ENCODE measurements at places on chromosomes 7 and 10.

- no peak for DNase-seq
Measured at GRCh38 chr10:46539596-46540411, 16.7 kb downstream of the GPRIN2 start.

DNA sequence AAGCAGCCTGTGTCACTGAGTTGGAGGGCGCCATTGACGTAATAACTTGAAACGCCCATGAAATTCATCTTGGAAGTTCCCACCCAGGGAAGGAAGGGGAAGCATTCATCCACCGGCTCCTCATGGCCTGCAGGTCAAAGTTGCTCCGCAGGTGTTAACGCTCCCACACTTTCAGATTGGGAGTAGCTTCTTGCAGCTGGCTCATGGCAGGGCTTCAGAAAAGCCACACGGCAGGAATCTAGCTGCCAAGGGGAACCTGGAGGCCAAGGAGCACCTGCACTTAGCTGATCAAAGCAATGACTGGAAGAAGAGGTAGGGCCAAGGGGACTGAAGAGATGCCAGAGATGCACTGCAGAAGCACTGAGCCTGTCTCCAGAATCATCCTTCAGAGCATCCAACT is 203.2 kb downstream of the ARHGAP12 start:
- no peak for DNase-seq

GRCh38 chr10:93505075-93505474 is 8.7 kb downstream of the CEP55 start:
- DNase-seq, result no peak

DNA sequence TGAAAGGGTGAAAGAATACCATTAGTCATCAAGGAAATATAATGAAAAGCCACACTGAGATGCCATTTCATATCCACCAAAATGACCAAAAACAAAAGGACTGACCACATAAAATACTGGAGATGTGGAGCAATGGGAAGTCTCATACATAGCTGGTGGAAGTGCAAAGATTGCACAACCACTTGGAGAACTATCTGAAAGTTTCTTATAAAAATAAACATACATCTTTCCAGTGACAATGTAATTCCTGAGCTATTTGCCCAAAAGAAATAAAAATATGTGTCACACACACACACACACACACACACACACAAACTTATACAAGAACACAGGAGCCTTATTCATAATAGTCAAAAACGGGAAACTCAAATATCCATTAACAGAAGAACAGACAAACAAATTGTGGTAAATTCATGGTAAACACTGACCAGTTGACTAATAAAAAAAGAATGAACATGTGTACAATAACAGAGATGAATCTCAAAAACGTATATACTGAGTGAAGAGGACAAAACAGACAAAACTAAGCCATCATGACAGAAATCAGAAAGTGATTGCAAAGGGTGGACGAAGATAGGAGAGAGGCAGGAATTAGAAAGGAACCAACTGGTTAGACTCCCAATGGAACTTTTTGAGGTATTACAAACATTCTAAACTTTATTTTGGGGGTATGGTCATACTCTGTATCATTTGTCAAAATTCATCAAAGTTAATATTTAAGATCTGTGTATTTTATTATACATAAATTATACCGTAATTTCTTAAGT is 21.5 kb downstream of the WASL start:
- no peak for DNase-seq

DNA sequence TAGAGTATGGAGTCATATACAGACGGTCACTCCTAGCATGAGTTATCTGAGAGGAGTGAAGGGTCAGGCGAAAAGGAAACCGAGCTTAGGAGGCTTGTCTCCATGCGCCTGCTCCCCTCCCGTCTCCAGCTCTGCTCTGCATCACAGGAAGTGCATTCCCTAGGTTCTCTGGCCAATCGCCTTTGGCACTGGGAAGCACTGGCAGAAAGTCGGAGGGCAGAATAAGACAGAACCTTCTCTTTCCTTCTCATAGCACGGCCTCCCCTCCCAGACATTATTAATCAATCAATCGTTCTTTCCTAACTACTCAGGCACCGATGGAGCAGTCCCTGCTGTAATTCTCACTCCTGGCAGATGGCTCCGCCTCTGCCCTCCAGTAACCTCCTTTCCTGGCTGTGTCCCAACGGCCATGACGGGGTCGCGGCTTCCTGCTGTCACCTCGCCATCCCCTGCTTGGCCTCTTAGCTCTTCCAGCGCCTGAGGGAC is 177.1 kb downstream of the FRMD4A start:
- DNase-seq, result no peak

GRCh38 chr10:33955676-33956075 is 621.2 kb upstream of the NRP1 start:
- DNase-seq, result no peak

- DNase-seq, result no peak
Measured at GRCh38 chr10:122261584-122261983, 9.5 kb upstream of the BTBD16 start.

GRCh38 chr10:49106451-49106850 is 8.9 kb downstream of the VSTM4 start:
- DNase-seq, result peak; percentile 48

DNA sequence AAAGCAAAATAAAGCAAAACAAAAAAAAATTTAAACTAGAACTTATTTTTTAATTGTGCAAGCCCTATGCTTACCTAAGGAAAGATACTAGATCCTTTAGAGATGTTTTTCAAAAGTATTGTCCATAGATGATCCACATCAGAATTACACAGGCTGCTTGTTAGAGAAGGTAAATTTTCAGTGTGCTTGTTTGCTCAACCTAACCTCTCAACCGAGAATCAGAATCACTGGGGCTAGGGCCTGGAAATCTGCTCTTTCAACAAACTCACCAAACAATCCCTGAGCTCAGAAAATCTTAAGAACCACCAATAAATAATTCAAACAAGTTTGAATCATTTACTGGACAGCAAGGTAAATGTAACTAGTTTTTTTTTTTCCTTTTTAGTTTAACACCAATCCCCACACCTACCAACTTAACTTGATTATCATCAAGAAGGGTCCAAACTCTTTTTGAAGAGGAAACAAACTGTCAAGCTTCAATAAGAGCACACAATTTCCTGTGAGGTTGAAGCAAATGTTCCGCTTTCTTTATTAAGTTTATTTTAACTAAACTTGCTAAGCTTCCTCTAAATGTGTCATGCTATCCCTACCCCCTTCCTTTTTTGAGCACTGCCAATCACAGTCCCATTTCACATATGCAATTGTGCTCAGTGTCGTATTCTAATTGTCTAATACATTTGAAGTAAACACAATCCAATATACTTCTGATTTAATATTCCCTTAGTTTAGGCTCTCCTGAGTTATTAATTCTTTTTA is 7.4 kb upstream of the TSPAN33 start:
- peak; percentile 43 for DNase-seq

DNA sequence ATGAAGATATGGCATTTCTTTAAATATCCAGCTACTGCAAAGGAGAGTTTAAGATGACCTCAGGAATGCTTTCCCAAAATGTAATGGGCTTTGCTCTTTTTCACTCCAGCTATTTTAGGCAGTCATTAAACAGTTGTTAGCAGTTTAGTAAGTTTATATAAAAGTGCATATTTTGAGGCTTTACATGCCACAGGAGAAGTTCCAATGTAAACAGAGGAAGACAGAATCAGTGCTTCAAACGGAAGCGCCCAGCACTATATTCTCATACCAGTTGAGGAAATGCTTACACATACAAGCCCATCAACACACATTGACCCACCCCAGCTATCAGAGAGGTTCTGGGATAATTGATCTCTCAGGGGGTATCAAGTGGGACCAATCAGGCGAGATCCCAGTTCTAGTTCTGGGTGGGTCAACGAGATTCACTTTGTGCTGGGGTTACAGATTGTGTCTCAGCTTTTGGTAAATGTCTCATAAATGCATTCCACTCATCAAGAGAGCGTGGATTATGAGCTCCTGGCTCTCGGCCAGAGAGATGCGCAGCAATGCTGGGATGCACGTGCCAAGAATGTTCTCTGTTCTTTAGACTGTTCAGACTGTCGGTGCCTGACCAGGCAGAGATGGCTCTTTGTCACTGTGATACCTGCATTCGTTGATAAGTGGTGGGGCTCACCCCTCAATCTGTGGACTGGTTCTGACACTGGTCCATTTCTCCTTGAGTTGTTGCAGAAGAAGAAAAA is 55.0 kb downstream of the CACNB2 start:
- no peak for DNase-seq

GRCh38 chr7:1314908-1315450 is 82.3 kb downstream of the UNCX start:
- no peak for DNase-seq

- DNase-seq, result no peak
Measured at GRCh38 chr10:92681306-92681834, 8.4 kb upstream of the HHEX start.

- no peak for DNase-seq
Measured at GRCh38 chr10:79264942-79265341, 82.3 kb upstream of the PPIF start.

DNA sequence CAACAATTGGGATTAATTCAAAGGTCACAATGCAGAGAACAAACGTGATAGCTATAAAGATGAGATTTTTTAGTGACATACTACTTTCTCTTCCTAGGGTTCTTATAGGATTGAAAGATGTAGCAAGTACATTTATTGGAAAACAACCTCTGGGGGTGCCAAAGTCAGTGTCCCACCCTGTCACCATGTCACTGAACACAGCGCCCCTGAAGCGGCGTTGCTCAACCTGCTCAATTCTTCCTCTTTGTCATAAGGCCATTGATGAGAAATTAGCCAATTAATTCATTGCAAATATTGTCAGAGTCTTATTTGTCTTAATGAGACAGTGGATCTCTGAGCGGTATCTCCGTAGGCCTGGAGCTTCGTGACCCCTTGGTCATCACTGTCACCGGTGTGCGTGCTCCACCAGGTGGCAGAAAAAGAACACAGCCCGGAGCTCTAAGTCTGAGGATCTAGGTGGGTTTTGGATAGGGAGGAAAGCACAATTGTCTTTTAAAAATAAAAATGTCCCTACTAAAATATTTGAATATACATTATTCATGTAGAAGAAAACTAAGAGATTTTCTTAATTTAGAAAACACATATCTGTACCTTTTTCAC is 362.6 kb downstream of the PAXIP1 start:
- no peak for DNase-seq

GRCh38 chr7:91233212-91233611 is 31.0 kb upstream of the FZD1 start:
- DNase-seq, result peak; percentile 10

DNA sequence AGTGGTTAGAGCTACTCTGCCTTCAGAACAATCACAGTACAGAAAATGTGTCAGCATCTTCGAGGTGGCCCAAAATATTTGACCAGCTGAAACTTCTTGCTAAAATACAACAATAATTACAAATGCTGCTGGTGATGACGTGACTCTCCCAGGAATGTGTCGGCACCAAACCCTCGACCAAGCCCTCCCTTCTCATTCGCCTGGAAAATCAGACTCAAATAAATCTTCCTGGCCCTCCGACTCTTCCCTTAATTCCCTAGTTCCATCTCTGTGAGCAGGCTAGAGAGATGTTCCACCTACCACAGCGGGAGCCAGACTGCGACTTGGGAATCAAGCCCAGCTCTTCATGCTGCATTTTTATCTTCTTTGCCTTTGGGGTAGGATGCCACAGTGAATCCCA is 4.1 kb downstream of the PRSS2 start:
- no peak for DNase-seq

- peak; percentile 24 for DNase-seq
Measured at GRCh38 chr7:107463139-107464078, 6.4 kb upstream of the GPR22 start.

DNA sequence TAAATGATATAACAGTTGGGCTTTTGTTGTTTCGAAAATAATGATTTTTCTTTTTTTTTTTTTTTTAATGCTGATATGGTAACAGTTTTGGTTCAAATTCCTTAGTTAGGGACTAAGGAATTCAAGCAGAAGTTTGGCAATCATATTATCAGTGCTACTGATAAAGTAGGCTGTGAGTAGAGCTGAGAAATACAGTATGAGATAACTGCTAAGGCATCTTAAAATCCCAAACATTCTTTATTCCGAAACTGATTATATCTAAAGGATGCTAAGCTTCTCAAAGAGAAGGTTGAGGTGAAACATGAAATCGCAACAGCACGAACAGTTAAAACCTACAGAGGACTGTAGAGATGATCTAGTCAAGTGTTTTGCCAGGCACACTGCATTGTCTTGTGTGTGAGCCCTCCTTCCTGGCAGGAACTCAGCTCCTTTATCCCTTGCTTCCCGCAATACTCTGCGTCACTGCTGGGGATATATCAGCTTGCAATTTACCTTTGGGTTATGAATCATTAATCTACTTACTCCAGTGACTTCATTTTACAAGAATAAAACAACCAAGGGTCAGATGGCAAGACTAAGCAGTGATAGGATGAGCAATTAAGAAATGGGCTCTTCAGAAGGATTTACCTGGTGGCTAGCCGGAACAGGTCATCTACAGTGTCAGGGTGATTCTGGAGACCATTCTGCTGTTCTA is 36.7 kb downstream of the IRF5 start:
- no peak for DNase-seq

GRCh38 chr10:88028072-88028471 is 164.6 kb downstream of the PTEN start:
- DNase-seq, result peak; percentile 38

DNA sequence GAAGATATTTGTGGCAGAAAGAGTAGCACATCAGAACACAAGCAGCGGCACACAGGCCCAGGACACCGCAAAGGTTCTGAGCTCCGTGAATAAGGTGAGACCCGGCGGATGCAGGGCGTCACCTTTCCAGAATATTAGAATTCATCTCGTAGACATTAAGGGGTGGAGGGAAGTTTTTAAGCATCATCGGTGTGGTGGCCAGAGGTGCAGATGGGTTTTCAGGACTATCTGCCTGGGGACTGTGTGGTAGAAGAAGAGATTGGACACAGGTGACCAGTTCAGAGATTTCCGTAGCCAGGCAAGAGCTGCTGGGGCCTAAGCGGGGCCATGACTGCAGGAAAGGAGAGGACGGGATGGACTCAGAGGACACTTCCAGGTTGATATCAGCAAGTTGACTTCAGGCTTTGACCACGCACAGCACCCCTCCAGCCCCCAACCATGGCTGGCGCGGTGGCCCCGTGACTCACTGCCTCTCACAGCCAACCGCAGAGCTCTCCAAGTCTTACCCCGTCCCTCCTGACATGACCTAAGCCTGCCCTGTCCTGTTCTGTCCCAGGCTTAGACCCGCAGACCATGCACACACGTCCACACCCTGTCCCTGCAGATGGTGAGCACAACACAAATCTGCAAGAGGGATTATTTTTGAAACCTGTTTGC is 97.2 kb downstream of the OAT start:
- no peak for DNase-seq

DNA sequence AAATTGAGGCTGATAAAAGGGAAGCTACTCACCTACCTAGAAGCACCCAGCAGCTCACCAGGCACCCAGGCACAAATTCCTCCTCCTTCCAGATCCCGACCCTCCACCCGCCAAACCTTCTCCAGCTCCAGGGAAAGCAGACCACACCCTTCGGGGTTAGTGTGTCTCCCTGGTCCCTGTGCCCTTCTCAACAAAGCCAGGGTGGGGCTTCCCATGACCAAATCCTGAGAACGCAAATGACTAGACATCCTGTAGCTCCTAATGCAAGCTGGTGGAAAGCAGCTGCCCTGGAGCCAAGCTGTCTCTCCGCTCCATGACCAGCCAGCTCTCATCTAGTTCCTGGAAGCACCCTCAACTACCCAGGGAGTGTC is 4.4 kb downstream of the TBX20 start:
- no peak for DNase-seq

- DNase-seq, result no peak
Measured at GRCh38 chr10:22999942-23000341, 72.1 kb downstream of the ARMC3 start.

Data from MV-4-11 (cell line).